Forelimb muscle (tissue), 1 donor: ENCODE measurements at places on chromosomes 2 and 18.
A peak's percentile ranks its signal among the peaks of the same experiment; 100 is the strongest.

GRCh38 chr18:60684843-60685513 lies 312.4 kb upstream of the MC4R start:
- peak; percentile 1 for DNase-seq

DNA sequence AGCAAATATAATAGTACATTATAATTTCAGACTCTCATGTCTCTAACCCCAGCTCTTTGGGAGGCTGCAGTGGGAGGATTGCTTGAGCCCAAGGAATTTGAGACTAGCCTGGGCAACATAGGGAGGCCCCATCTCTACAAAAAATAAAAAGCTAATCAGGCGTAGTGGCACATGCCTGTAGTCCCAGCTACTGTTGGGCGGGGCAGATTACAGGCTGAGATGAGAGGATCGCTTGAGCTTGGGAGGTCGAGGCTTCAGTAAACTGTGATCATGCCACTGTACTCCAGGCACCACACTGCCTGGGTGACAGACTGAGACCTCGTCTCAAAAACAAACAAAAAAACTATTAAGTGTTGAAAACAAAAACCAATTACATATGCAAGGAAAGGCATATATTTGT lies 123.0 kb upstream of the MYO3B start:
- DNase-seq = no peak

DNA sequence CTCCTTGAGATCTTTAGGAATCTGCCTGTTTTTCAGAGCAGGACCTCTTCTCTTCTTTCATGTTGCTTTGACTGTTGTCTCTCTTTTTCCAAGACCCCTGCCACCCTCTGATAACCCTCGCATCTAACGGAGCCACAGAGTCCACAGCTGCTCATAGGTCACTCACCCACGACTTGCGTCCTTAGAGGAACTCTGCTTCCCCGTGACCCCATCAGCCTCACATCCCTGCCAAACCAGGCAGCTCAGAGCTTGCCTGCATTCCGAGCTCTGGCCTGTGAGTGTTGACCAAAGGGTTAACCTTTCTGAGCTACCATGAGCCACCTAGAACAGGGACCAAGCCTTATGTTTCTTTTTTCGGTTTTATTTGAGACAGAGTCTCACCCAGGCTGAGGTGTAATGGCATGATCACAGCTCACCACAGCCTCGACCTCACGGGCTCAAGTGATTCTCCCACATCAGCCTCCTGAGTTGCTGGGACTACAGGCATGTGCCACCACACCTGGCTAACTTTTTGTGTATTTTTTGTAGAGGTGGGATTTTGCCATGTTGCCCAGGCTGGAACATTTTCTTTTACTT lies 36.4 kb downstream of the CABLES1 start:
- no peak for DNase-seq

GRCh38 chr18:37355772-37356171 lies 209.8 kb downstream of the CELF4 start:
- no peak for DNase-seq

DNA sequence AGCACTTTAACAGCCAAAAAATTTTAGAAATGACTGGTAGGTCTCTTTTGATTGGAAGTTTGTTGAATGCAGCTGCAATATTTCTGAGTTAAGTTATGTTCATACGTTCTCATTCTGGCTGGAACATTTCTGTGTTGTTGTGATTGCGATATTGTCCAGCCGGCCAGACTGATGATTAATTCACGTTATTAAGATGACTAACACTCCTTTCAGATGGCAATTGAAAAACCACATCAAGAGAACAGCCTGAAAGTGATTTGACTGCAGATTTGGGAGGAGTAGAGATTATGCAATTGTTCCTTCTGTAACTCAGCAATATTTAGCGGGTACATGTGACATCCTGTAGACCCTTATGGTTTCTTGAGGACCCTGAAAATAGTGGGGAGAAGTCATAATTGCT lies 133.7 kb downstream of the FBXO15 start:
- no peak for DNase-seq

GRCh38 chr18:33716061-33716683 lies 138.2 kb downstream of the ASXL3 start:
- DNase-seq = no peak

DNA sequence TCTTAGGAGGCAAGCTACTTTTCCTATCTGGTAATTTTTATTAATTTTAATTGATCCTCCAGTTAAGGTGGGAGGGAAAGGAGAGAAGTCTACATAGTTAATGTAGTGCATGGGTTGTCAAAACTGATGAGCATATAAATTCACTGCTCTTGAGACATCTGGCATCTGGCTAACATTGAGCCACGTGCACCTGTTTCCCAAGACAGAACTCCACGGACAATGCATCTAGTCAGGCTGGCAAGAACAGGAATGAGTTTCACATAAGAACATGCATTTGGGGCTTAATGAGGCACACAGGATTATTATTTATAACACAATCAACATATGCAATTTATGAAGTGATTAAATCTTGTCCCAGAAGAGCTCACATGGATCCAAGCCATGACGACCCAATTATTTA lies 16.2 kb upstream of the RAB1A start:
- DNase-seq = no peak

GRCh38 chr18:60549338-60549960 lies 176.9 kb upstream of the MC4R start:
- DNase-seq = peak; percentile 32

- DNase-seq = no peak
Measured at GRCh38 chr2:38601463-38602135, 1.1 kb downstream of the HNRNPLL start.

GRCh38 chr18:41569867-41570266 lies 385.2 kb upstream of the PIK3C3 start:
- DNase-seq = no peak

- DNase-seq = no peak
Measured at GRCh38 chr2:108570416-108570815, 36.1 kb downstream of the LIMS1 start.

DNA sequence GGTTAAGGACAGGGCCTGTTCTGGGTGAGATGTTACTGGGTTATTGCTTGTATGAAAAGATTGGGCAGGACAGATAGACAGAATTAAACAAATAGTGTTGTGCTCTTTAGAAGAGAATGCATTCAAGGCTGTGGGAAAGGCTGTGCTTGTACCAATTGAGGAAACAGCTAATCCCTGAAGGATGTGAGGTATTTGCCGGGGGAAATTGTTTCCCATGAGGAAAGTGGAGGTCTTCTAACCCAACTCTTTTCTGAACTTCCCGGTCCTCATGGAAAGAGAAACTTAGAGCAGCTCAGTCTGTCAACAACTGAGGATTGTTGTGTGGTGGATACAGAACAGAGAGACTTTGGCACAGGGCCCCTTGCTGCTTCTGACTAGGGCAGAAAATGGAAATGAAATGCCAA lies 9.5 kb downstream of the SLC1A4 start:
- DNase-seq = no peak

DNA sequence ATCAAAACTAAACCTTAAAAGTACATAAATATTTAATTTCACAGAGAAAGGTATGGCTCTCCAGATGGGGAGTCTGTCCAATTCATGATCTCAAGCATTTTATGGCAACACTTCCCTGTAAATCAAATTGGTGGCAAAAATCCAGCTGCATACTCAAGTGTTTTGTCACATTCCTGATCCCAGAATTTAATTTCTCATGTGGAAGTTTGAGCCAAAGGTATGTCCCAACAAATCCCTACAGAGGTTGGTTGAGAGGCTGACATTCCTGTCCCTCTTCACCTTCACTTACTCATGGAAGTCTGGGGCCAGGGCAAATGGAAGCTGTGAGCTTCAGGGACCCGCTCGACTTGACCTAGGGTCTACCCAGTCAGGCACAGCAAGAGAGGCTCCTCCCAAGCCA lies 17.7 kb downstream of the KLF7 start:
- DNase-seq = no peak

GRCh38 chr2:120269076-120269744 lies 16.6 kb downstream of the RALB start:
- no peak for DNase-seq

DNA sequence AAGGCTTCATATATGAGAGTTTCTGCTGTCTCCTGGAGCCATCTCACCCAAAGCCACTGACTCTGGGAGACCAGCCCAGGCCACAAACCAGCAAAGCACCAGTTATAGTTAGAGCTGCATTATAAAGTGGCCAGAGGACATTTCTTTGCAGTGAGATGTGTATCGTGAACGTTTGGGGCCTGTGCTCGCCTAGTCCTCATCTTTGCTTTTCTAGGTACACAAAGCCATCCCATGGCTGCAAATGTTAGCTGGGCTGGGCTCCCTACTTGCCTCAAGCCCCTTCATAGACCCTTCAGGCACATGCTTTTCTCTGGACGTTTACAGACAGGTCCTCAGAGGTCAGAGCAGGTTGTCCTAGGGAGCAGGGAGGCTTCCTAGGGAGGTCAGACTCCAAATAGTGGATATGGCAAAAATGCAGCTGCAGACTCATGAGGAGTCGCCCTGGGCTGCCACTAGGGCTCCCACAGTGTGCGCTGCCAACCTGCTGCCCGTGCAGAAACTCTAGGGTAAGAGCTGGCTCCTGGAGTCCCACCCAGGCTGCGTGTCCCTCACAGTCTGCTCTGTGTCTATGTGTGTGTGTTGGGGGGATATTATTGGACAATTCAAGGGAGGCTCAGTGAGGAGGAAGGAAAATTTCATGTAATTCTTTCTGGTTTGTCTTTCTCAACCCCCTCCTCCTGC lies 141.0 kb downstream of the RPIA start:
- DNase-seq = no peak

GRCh38 chr2:46184794-46185583 lies 112.2 kb upstream of the EPAS1 start:
- DNase-seq = no peak

DNA sequence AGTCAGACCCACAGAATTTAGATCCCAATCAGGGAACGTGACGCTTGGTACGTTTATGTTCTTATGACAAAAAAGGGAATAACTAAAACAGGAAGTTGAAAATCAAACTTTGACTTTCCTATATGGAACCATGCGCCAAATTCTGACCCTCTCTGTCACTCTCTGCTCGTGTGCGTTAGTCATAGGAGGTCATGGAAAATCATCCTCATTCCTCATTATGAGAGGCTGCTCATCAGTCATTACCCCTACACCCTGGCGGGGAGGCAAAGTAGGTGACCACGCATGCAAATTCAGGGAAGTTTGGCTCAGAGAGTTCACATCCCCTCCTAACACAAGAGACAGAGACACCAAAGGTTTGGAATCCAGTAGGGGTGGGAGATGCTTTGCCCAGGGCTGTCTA lies 15.5 kb downstream of the IL1F10 start:
- DNase-seq = no peak

- DNase-seq = no peak
Measured at GRCh38 chr2:134122610-134123009, 131.3 kb upstream of the MGAT5 start.

DNA sequence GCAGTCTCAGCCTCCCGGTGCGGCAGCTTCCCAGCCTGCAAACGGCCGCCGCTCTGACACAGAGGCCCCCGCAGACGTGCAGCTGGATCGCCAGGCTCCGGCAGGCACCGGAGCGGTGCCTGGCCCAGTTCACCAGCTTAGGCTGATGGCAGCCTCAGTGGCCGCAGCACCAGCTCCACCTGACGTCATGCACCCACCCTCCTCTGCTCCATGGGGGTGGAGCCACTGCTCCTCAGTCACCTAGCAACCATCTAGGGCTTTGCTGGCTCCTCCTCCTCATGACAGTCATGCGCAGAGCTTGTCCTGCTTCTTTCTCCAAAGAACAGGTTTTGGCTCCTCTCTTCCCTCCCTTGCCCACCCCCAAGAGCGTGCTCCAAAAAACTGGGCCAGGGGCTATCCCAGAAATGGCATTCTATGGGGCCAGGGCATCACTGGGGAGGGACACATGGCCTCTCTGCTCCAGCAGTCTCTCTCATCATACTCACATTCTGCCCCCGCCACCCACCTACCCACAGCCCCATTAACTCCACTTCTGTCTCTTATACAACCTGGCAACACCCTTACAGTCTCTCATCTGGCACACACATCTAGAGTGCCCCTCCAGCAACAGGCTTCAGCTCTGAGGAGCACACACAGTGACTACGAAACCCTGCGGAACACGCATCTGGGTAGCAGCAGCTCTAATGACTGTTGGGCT lies 5.5 kb downstream of the DCTN1 start:
- DNase-seq = no peak

DNA sequence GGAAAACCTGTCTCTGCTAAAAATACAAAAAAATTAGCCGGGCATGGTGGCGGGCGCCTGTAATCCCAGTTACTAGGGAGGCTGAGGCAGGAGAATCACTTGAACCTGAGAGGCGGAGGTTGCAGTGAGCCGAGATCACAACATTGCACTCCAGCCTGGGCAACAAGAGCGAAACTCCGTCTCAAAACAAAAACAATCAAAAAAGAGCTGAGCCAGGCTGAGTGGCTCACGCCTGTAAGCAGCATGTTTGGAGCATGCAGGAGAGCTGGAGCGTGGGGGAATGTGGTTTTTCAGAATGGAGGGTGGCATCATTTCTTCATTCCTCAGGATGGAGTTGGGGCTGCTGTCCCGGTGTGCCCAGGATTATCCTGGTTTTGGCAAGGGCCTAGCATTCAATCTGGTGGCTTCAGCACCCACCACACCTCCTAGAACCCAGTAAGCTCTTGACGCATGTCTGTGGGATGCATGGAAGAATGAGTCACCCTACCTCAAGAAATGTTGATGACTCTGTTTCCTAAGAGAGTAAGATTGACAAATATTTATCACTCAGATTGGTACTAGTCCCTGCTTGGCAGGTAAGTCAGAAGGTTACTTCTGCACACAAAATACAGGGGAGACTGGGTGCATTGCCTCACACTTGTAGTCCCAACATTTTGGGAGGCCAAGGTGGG lies 90.2 kb upstream of the ODC1 start:
- DNase-seq = no peak

GRCh38 chr18:59460072-59460420 lies 101.0 kb upstream of the LMAN1 start:
- no peak for DNase-seq

DNA sequence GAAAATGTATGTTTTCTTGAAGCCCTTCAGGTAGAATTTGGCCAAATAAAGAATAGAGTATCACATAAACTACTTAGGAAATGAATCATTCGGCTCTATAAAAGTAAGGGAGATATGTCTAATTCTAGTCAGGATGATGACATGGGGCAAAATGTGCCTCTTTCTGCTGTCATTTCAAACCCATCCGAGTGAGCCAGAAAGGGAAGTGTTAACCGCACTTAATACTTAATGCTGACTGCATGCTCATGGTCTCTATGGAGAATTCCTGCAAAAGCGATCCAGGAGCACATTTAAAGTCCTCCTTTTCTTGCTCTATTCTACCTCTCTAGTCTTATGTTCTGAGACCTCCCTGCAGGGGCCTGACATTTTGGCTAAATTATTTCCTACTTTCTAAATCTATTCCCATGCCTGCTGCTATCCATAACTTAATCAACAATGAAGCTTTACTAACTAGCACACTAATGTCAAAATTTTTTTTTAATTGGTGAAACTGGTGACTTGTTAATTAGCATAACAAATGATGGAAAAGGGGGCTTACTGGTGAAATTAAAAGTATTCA lies 127.4 kb downstream of the CDC42EP3 start:
- no peak for DNase-seq

DNA sequence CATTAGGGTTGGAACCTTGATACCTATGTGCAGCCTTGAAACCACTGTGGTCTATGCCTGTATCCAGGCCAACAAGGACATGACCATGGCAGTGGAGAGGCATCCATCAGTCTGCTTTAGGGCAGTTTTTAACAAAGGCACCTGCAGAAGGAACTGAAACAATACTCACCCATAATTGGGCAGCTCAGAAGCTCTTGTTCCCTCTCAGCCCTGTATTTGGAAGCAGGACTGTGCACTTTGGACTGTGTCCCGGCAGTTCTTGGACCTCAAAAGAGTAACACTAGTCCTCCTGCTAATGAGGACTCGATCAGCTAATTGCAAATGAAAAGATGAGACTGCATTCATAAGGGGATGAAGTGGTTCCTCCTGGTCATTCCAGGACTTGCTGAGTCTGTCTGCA lies 500.2 kb upstream of the TNP1 start:
- no peak for DNase-seq
